Smooth muscle cell of bladder (primary cell): ENCODE measurements at places on chromosomes 2 and 18. TPM values are rescaled to one million over a fixed set of nuclear protein-coding genes. Genes with fewer than 3 reads are reported as not detected.

The TMEM37 gene
- 0.37 and 0.57 TPM in 2 replicates for total RNA-seq

The GREB1 gene
- total RNA-seq, result 1.3 and 2.1 TPM in 2 replicates

The CYP26B1 gene
- 0.14 and 0.18 TPM in 2 replicates for total RNA-seq

The AQP12B gene
- total RNA-seq, result not detected in 2 replicates

The EML4 gene
- total RNA-seq, result 42.8 and 54.9 TPM in 2 replicates

The MEP1B gene
- total RNA-seq, result not detected in 2 replicates

The ST8SIA5 gene
- total RNA-seq, result under 0.01 TPM in 1 of 2 replicates, not detected in the other

The RFX8 gene
- 1.3 and 2.0 TPM in 2 replicates for total RNA-seq

The PFN4 gene
- 0.28 and 0.46 TPM in 2 replicates for total RNA-seq

The TCF4 gene
- 53.7 and 63.3 TPM in 2 replicates for total RNA-seq

The FAM110C gene
- total RNA-seq, result 0.09 TPM in 1 of 2 replicates, not detected in the other

The PPP4R1 gene
- 57.3 and 77.3 TPM in 2 replicates for total RNA-seq

The PLGLB1 gene
- 0.43 and 1.8 TPM in 2 replicates for total RNA-seq

The CCDC85A gene
- under 0.01 and 0.09 TPM in 2 replicates for total RNA-seq

The AFG3L2 gene
- total RNA-seq, result 39.3 and 45.3 TPM in 2 replicates

The DHRS9 gene
- total RNA-seq, result 0.09 TPM in 1 of 2 replicates, not detected in the other

The RBM44 gene
- total RNA-seq, result 0.14 and 0.28 TPM in 2 replicates
